ENCODE measurements at places on chromosomes 2 and 18. TPM values are rescaled to one million over a fixed set of nuclear protein-coding genes. Genes with fewer than 3 reads are reported as not detected.
A peak's percentile ranks its signal among the peaks of the same experiment; 100 is the strongest.

- H3K36me3 ChIP-seq, result no peaks in the 10 kb centered on the region
- no peak for DNase-seq
- H3K4me1 ChIP-seq, result no peaks in the 10 kb centered on the region
- no peak overlapping the region for H3K27ac ChIP-seq
- peaks cover 100% of the 10 kb centered on the region for H3K27me3 ChIP-seq
Observed at GRCh38 chr2:209762563-209762962, 9.1 kb upstream of the UNC80 start.

DNA sequence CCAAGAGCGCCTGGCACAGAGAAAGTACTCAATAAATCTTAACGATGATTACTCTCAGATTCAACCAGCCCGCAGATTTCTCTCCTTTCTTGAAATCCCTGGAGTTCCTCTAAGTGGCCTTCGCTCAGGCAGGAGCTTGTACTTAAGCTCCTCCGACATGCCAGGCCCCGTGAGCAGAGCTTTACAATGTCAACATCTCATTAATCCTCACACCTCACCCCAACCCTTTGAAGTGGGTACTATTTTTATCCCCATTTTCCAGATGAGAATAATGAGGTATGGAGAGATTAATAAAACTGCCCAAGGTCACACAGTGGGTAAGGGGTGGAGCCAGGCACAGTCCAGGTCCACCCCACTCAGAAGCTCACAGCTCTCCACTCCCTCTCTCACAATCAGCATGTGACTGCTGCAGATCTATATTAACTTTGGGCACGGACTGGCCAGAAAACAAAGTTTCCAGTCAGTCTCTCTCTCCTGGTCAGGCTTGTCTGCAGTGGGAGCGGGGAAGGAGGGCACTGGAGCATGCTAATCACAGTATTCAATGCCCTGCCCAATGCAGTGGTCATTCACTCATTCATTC is 18.0 kb downstream of the DNMT3A start:
- no peaks in the 10 kb centered on the region for H3K36me3 ChIP-seq
- H3K27me3 ChIP-seq, result no peaks in the 10 kb centered on the region
- no peak overlapping the region for H3K27ac ChIP-seq
- peaks cover 6% of the 10 kb centered on the region for H3K4me1 ChIP-seq

DNA sequence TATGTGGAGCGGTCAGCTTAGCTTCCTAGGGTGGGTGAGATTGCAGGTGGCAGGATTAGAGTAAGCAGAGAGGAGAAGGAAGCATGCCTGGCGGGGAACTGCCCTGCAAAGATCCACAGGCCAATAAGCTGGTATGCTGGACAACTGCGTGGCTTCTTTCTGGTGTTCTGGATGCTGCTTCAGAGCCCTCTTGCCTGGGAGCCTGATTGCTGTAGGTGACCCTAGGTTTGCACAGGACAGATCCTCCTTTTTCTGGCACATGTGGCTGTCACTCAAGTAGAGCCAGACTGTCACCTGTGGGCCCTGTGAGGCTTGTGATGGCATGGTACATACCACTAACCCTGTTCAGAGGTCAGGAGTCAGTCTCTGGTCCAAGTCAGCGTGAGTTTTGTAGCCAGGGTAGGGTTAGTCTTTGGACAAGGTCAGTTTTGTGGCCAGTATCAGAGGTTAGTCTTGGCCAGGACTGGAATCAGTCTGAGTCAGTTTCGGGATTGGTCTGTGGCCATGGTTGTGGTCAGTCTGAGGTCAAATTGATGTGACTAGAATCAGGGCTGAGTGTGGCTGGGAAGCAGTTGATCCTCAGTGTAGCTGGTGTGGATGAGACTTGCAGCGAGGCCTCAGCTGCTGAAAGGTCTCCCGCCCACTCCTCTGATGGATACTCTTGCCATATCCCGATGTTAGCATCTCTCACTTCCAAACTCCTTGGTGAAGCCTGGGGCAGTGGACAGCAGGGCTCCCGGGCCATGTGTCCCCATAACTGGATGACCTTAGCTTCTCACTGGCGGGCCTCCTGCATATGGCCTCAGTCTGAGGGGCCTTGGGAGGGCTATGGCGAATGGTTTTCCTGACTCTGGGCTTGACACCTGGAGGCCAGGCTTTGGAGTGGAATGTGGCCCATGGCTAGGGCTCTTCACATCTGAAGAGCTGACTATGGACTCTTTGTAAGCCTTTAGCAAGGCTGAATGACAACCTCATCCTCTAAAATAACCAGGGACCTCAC is 260.5 kb downstream of the DYSF start:
- no peak overlapping the region for H3K27ac ChIP-seq
- H3K4me1 ChIP-seq, result no peaks in the 10 kb centered on the region
- H3K27me3 ChIP-seq, result no peaks in the 10 kb centered on the region
- H3K4me3 ChIP-seq, result no peak overlapping the region
- no peaks in the 10 kb centered on the region for H3K36me3 ChIP-seq
- DNase-seq, result no peak

DNA sequence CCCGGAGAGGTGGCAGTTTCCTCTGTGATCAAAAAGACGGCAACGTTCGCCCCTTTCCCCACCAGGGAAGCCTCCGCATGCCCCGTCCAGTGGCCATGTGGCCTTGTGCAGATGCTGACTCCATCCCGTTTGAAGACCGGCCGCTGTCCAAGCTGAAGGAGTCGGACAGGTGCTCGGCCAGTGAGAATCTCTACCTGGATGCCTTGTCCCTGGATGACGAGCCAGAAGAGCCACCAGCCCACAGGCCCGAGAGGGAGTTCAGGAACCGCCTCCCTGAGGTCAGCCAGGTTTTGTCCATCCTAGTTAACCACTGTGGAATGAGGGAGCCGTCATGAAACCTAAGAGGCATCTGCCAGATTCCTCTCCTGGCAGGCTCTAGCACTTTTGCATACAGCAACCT is 113.6 kb downstream of the MTCL1 start:
- H3K27me3 ChIP-seq, result no peaks in the 10 kb centered on the region
- no peak overlapping the region for H3K27ac ChIP-seq
- no peak overlapping the region for H3K4me3 ChIP-seq
- H3K4me1 ChIP-seq, result no peaks in the 10 kb centered on the region
- H3K36me3 ChIP-seq, result peaks cover 26% of the 10 kb centered on the region

- no peak overlapping the region for H3K27ac ChIP-seq
- H3K36me3 ChIP-seq, result no peaks in the 10 kb centered on the region
- H3K4me1 ChIP-seq, result no peaks in the 10 kb centered on the region
- peak; percentile 55 for DNase-seq
Observed at GRCh38 chr18:8366656-8367055, 242.6 kb upstream of the RAB12 start.

GRCh38 chr18:5068851-5069250 is 128.2 kb downstream of the AKAIN1 start:
- no peaks in the 10 kb centered on the region for H3K27me3 ChIP-seq
- H3K36me3 ChIP-seq, result no peaks in the 10 kb centered on the region
- no peaks in the 10 kb centered on the region for H3K4me1 ChIP-seq

- H3K27ac ChIP-seq, result no peak overlapping the region
- DNase-seq, result no peak
- H3K36me3 ChIP-seq, result no peaks in the 10 kb centered on the region
- no peak overlapping the region for H3K4me3 ChIP-seq
- no peaks in the 10 kb centered on the region for H3K27me3 ChIP-seq
Observed at GRCh38 chr2:103174711-103175110, 412.9 kb downstream of the TMEM182 start.

GRCh38 chr18:23894661-23895175 is 119.8 kb upstream of the TTC39C start:
- H3K4me1 ChIP-seq, result no peaks in the 10 kb centered on the region
- H3K4me3 ChIP-seq, result no peak overlapping the region
- H3K36me3 ChIP-seq, result no peaks in the 10 kb centered on the region

DNA sequence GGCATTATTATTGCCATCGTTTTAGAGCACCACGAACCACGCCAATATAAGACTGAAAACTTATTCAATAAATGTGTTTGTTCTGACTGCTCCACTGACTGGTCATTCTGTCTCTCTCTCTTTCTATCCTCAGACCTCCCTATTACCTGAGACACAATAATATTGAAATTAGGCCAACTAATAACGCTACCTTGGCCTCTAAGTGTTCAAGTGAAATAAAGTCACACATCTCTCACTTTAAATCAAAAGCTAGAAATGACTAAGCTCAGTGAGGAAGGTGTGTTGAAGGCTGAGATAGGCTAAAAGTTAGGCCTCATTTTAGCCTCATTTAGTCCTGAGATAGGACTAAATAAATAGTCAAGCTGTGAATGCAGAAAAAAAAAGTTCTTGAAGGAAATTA is 38.8 kb downstream of the G6PC2 start:
- no peaks in the 10 kb centered on the region for H3K36me3 ChIP-seq
- H3K4me3 ChIP-seq, result no peak overlapping the region
- H3K4me1 ChIP-seq, result no peaks in the 10 kb centered on the region
- no peak for DNase-seq
- no peaks in the 10 kb centered on the region for H3K27me3 ChIP-seq
- H3K27ac ChIP-seq, result no peak overlapping the region

DNA sequence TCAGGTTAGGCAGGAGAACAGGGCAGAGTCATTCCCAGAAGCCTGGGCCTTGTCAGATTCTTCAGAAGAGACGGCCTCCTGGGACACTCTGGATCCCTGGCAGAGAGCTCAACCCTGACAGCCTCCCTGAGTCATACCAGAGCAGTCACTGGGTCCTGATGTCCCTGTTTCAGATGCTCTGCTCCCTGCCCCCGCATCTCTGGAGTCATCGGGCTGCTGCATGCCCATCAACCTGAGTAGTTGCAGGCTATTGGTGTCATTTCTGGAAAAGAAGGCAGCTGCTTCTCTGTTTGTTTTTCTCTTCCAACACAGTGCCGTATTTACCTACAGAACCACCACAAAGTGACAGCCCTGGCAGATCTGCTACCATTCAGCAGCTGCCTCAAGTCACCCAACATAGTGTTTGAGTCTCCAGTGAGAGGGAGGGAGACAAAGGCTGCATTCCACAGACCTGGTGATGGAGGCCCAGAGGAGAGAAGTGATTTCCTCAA is 145.1 kb downstream of the B3GNT2 start:
- H3K27me3 ChIP-seq, result no peaks in the 10 kb centered on the region
- H3K4me1 ChIP-seq, result peaks cover 12% of the 10 kb centered on the region
- 0 out of 2 replicates have a peak overlapping the region, but pooled peaks have one; percentile 19 for H3K27ac ChIP-seq

- H3K4me1 ChIP-seq, result no peaks in the 10 kb centered on the region
- H3K27ac ChIP-seq, result no peak overlapping the region
- no peaks in the 10 kb centered on the region for H3K27me3 ChIP-seq
- no peaks in the 10 kb centered on the region for H3K36me3 ChIP-seq
- no peak for DNase-seq
Observed at GRCh38 chr2:215511454-215512346, 75.8 kb upstream of the FN1 start.

DNA sequence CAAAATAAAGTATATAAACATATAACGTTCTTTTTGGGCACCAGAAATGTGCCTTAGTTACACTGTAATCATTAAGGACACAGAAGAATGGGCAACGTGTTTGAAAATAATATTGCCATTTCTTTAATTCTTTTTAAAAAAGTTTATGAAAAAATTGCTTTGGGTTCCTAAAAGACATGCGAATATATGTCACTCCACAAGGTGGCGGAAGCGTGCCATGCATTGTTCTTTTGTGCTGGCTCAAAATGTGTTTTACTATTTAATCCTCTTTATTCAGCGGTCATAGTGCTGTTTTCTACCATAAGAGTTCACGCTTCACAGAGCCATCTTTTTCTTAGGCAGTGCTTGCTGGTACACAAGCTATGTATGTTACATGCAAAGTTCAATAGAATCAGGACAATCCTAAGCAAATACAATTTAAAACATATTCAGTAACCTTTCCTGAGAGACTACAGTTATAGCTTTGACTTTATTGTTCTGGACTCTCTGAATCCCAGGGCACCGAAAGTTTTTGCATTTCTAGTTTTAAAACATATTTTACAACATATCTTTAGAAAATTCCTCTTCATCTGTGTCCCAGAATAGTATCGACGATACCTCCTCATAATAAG is 147.8 kb upstream of the ERBB4 start:
- H3K4me3 ChIP-seq, result no peak overlapping the region
- H3K27me3 ChIP-seq, result no peaks in the 10 kb centered on the region
- H3K4me1 ChIP-seq, result no peaks in the 10 kb centered on the region
- H3K36me3 ChIP-seq, result no peaks in the 10 kb centered on the region
- DNase-seq, result peak; percentile 73
- no peak overlapping the region for H3K27ac ChIP-seq

GRCh38 chr2:41678639-41679038 is 369.2 kb upstream of the PKDCC start:
- no peaks in the 10 kb centered on the region for H3K27me3 ChIP-seq
- DNase-seq, result no peak
- no peak overlapping the region for H3K27ac ChIP-seq
- no peaks in the 10 kb centered on the region for H3K4me1 ChIP-seq
- H3K36me3 ChIP-seq, result no peaks in the 10 kb centered on the region

GRCh38 chr2:15731889-15732271 is 140.2 kb downstream of the DDX1 start:
- H3K27ac ChIP-seq, result no peak overlapping the region
- DNase-seq, result no peak

DNA sequence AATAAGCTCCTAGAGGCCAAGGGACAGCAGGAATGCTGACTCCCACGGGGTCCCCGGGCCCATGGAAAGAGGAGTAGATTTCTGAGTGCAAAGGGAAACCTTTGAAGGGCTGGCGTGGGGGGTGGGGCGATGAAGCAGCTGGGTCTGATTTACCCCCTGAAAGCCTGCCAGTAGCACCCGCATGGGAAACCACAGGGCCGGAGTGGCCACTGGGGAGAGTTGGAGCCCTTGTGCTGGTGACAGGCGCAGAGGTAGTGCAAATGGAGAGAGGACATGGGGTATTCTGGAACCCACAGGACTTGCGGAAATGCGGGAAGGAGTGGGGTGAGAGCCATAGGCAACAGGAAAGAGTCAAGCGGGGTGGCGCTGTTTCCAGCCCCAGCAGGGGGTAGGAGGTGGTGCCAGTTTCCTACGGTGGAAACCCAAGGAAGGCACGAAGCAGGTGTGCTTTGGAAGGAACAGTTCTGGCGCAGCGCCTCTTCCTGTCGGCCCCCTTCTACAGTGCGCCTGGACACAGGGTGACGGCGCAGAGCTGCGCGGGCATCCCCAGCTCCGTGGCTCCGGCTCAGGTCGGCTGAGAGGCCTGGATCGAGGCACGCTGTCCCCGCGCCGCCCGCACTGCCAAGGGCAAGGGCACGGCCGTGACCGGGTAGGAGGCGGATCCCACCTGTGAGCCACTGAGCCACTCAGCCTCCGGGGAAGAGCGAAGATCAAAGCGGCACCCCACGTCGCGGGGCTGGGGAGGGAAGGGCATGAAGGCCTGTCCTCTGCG is 149.0 kb upstream of the GLI2 start:
- no peak overlapping the region for H3K27ac ChIP-seq
- H3K4me1 ChIP-seq, result peaks cover 19% of the 10 kb centered on the region
- peak; percentile 60 for DNase-seq
- H3K27me3 ChIP-seq, result peaks cover 64% of the 10 kb centered on the region
- H3K4me3 ChIP-seq, result peak overlapping the region; percentile 63
- no peaks in the 10 kb centered on the region for H3K36me3 ChIP-seq

The APCDD1 gene
- 1.0 TPM for total RNA-seq

The SALL3 gene
- 29.0 TPM for total RNA-seq

The BCL2 gene
- total RNA-seq, result 4.0 TPM

The GPBAR1 gene
- total RNA-seq, result 1.6 TPM
